ENCODE measurements at places on chromosomes 2 and 18.
A peak's percentile ranks its signal among the peaks of the same experiment; 100 is the strongest.

DNA sequence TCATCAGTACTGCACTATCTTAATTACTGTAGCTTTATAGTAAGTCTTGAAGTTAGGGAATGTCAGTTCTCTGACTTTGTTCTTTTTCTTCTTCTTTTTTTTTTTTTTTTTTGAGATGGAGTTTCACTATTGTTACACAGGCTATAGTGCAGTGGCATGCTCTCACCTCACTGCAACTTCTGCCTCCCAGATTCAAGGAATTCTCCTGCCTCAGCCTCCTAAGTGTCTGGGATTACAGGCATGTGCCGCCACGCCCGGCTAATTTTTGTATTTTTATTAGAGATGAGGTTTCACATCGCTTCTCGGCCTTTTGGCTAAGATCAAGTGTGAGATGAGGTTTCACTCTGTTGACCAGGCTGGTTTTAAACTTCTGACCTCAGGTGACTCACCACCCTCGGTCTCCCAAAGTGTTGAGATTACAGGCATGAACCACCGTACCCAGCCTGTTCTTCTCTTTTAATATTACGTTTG, 41.9 kb upstream of the TANC1 start:
- DNase-seq: no peak

DNA sequence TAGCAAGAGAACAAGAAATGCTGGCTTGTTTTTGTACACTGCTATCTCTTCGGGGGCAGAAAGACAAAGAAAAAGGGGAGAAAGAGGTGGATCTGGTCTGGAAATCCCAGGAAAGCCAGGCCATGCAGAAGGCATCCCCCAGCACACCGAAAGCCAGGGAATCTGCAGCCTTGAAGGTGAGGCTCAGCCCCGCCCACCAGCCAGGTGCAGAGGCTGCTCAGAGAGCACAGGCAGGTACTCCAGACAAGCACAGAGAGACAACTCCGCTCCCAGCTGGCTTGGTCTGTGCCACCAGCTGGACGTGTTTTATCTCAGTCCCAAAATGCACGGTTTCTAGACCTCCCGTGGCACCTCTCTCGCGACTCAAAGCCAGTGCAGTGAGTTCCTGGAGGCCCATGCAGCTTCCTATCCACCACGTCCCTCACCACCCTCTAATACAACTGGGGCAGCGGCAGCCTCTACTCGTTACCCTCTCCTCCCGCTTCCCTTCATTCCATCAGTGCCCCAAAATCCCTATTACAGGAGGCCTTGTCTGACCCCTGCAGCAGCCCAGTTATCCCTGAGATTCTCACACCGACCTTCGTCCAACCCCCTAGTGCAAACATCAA, 62.8 kb downstream of the HDAC4 start:
- DNase-seq: no peak

DNA sequence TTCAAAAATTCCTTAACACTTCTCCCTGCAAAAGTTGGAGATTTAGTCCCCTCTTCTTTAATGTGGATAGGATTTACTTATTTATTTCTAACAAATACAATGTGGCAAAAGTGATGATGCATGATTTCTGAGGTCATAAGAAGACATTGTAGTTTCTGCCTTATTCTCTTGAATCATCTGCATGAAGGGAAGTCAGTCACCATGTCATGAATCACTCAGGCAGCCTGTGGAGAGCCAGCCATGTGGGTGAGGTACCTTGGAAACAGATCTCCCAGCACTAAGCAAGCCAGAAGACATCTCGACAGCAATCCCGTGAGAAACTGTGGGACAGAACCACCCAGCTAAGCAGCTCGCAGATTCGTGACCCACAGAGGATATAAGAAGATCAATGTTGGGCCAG, 2.7 kb upstream of the ZC3H8 start:
- no peak for DNase-seq

GRCh38 chr18:62953663-62954062, 238.3 kb downstream of the PHLPP1 start:
- DNase-seq: no peak

GRCh38 chr18:35410561-35410960, 33.4 kb upstream of the ZNF396 start:
- DNase-seq: no peak

DNA sequence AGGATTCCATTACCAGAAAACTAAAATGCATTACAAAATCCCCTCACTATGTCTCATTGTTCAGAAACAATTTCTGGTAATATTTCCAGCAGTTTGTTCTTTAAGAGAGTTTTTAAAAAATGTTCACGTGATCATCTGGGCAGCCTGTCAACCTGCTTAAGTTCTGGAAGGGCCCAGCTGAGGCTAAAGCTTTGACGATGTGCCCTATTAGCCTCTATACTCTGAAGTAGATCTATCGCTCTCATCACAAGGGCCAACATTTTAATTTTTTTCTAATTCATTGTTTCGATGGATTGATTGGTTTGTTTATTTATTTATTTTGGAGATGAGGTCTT, 205.8 kb downstream of the PRKCE start:
- DNase-seq: no peak

GRCh38 chr2:146982393-146982846, 862.4 kb upstream of the ACVR2A start:
- DNase-seq: no peak

DNA sequence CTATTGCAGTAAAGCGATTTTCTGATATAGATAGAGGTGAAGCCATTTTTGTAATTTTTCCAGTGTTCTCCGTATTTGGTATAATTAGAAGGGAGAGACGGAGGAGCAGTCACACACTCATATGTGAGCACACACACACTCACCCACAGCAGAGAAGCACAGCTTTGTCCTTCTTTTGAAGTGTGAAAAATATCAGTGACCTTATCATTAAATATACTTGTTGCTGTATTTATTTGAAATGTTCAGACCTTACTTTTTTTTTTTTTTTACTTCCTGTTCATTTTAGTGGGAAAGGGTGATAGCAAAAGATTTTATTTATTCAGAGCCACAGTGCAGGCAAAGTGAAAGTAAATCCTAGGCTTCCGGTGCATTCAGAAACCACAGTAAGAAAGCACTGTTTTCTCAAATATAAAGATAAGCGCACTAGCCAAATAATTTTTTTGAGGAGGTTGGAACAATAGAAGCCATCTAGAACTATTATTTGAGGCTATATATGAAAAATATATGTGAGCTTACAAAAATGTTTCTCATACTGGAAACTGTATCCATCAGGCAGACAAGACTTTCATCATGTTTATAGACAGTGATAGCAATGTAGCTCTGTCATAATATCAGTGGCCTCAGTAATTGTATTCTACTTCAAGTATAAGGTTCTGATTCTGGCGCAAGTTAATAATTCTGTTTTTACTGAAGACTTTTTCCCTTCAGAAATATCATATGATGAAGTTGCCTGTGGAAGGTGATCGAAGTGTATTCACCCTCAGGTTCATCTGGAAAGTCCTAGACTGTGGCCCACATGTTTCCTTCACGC, 37.2 kb downstream of the TSHZ1 start:
- peak; percentile 35 for DNase-seq

- DNase-seq: no peak
These were observed 128.5 kb downstream of the EPHA4 start for GRCh38 chr2:221443645-221444044.

DNA sequence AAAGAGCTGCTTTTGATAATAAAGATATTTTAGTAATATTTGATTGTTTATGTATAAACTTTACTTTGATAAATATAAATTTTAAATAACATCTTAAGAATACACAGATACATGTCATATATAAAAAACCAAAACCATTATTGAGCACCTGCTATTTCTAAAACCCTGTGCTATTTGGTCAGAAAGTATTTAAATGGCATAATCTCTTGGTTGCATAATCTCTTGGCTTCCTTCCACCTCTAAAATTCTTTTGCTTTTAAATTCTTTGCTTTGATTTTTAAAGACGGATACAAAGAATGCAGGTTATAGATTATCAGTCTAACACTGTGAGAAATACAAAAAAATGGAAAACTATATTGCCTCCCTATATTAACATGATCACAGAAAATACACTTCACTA, 36.9 kb downstream of the ACMSD start:
- no peak for DNase-seq

DNA sequence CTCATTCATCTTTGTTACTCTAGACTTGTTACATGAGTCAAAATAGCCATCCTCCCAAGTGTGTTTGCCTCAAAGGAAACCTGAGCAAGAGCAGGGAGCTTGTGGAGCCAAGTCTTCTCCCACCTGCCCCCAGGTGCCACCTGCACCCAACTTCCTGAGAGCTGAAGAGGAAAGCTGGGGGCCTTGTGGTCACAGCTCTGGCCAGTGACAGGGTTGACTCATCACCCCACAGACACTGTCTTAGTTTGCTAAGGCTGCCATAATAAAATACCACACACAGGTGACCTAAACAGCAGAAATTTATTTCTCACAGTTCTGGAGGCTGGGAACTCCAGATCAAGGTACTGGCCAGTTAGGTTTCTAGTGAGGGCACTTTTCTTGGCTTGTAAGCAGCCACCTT, 99.6 kb downstream of the TPGS2 start:
- no peak for DNase-seq

DNA sequence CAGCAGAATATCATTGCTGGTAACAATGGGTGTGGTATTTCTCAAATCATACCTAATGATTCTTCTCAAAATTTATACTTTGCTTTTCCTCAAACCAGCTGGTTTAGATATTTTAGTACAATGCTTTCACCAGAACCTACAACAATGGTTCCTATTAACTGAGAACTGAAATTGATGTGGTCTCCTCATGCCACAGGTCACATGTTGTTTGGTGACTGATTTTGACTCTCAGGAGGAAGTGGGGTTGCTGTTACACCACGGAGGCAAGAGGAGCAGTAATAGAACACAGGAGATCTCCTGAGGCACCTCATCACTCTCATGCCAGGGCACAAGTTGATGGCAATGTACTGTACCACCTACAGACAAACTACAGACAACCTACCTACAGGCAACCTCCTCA, 3.0 kb upstream of the CEP68 start:
- DNase-seq: no peak

DNA sequence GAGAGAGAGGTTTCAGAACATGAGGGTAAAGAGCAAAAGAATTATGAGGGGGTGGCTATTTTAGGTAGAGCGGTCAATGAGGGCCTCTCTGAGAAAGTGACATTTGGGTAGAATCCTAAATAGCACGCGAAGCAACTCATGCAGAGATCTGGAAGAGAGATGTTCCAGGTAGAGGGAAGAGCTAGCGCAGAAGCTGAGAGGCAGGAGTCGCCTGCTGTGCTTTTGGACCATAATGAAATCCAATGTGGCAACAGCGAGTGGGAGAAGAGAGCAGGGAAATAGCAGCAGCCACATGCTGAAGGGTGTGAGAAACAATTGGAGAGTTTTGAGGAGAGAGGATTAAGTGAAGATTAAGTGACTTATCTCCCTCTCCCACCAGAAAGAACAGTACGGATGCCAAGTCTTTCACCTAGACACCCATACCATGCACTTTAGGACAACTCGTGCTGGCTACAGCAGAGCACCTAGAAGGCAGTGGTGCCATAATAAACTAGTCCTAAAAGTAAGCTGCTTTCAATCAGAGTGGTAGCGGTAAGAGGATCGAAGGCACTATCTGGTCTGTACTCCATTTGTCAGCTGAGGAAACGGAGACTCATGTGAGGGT, 129.7 kb downstream of the LRP2 start:
- DNase-seq: no peak

DNA sequence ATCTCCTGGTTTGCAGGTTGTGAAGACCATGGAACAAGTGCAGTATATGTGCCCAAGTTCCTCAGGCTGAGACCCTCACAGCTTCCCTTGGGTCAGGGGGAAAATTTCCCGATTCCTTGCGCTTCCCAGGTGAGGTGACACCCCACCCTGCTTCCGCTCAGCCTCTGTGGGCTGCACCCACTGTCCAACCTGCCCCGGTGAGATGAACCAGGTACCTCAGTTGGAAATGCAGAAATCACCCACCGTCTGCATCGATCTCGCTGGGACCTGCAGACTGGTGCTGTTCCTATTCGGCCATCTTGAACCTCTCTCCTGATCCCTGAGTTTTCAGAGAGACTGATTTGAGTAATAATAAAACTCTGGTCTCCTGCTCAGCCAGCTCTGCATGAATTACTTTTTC, 30.6 kb downstream of the CHCHD5 start:
- no peak for DNase-seq

DNA sequence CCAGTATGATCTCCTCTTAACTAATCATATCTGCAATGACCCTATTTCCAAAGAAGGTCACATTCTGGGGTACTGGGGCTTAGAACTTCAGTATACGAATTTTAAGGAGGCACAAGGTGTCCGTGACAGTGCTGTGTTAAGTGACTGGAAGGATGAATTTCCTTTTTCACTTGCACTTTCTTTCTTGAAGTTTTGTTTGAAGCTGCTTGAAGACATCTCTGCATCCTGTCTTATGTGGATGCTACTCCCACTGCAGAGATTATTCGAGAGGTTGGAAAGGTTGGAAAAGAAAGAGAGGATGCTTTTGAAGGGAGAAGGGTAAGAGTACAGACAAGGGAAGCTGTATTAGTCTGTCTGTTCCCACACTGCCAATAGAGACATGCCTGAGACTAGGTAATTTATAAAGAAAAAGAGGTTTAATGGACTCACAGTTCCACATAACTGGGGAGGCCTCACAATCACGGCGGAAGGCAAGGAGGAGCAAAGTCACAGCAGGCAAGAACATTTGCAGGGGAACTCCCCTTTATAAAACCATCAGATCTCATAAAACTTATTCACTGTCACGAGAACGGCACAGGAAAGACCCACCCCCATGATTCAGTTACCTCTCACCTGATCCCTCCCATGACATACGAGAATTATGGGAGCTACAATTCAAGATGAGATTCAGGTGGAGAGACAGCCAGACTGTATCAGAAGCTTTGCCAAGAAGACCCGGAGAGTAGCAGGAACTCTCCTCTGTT, 3.6 kb upstream of the RNF144A start:
- no peak for DNase-seq

DNA sequence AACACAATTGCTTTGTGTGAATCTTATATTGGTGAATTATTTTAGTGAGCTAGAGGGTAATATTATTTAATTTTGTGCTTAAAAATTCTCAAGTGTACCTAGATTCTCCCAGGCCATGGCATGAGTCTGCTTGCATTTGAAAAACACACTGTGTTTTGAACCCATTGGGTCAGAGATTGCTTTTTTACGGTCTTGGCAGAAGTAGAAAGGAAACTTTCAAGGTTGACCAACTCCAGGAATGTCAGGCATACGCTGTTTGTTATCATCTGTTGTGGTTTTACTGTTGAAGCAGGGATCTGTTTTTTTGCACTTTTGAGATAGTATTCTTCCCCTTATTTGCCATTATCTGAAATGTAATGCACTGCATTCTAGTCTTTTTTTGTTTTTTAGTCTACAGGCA, 377.4 kb downstream of the RPRM start:
- no peak for DNase-seq

- DNase-seq: peak; percentile 80
These were observed 11.4 kb downstream of the RAB31 start for GRCh38 chr18:9719421-9719981.

GRCh38 chr2:100835006-100835659, 15.2 kb downstream of the NPAS2 start:
- no peak for DNase-seq

DNA sequence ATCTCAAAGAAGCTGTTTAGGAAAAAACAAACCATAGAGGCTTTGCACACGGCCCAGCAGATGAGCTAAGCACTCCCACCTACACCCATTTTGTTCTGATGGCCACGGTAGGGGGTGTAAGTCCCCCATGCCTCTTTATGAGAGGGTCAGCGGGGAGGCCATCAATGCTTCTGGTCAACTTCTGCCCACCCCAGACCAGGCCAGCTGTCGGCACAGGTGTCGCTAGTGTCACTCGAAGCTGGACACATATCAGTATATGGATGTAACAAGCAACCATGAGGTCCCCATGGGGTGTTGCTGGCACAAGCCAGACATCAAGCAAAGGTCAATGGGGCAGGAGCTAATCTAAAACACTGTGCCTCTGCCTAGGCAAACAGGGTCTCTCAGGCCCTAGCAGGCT, 23.7 kb upstream of the SLC35F6 start:
- no peak for DNase-seq

- DNase-seq: no peak
These were observed 53.8 kb downstream of the TEX44 start for GRCh38 chr2:231646476-231646875.

Measured in putamen (tissue), 1 donor.